ENCODE measurements at places on chromosomes 12 and 14. TPM values are rescaled to one million over a fixed set of nuclear protein-coding genes. Genes with fewer than 3 reads are reported as not detected.

The TAS2R42 gene
- not detected for total RNA-seq

The DPF3 gene
- 0.07 TPM for total RNA-seq

The TMEM132C gene
- total RNA-seq: not detected

The ACVR1B gene
- 23.1 TPM for total RNA-seq

The RASSF9 gene
- total RNA-seq: 1.7 TPM

The AICDA gene
- not detected for total RNA-seq

The PRPH gene
- 0.34 TPM for total RNA-seq

The MYL2 gene
- total RNA-seq: not detected

The TCL1B gene
- not detected for total RNA-seq

The CNTN1 gene
- total RNA-seq: 0.21 TPM

All from nasal cavity respiratory epithelium epithelial cell of viscerocranial mucosa (primary cell).